ENCODE measurements at places on chromosomes 7 and 10. TPM values are rescaled to one million over a fixed set of nuclear protein-coding genes. Genes with fewer than 3 reads are reported as not detected.

The CFAP58 gene
- total RNA-seq = under 0.01 TPM

The EBF3 gene
- 38.5 TPM for total RNA-seq

The CALN1 gene
- total RNA-seq = not detected

The CHCHD1 gene
- 23.6 TPM for total RNA-seq

The SRGN gene
- total RNA-seq = 715 TPM

The CFAP70 gene
- total RNA-seq = 0.18 TPM

The IGFBP1 gene
- total RNA-seq = 5.8 TPM

The SUN3 gene
- not detected for total RNA-seq

The CCDC71L gene
- 48.8 TPM for total RNA-seq

The MKX gene
- total RNA-seq = not detected

The OGDHL gene
- 0.49 TPM for total RNA-seq

The COL17A1 gene
- 0.36 TPM for total RNA-seq

The SPDYE8 gene
- not detected for total RNA-seq

The PTF1A gene
- not detected for total RNA-seq
